ENCODE measurements at places on chromosomes 6 and 20.

DNA sequence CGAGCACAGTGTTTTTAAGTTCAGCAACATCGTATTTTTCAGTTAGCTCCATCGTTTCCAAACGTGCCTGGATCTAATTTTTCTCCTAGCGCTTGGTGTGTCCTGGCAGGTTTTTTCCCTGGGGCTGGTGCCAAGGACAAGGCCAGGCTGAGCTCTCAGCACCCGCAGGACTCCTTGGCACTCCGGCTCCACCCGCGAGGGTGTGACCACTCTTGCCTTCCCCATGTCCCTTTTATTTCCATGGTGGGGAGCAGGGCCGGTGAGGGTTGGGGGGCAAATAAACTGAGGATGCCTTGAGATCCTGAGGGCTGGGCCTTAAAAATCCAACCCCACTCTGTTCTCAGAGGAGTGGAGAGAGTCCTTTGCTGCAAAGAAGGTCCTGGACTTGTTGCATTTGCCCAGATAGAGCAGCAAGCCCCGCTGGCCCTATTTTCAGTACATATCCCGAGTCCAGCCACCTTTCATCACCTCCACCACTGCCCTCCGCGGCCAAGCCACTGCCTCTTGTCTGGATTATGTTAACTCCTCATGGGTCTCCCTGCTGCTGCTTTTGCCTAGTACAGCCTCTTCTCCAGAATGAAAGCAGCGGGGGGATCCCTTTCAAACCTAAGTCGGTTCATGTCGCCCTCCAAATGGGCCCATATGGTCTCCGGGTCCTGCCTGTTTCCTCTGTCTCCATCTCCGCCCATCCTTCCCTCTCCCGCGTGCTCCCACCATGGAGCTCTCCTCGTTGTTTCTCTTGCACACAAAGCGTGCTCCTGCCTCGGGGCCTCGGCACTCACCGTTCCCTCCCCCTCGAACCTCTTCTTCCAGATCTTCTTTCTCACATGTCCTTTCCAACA is 4.5 kb upstream of the RAB44 start:
- DNase-seq, result peak; percentile 71

DNA sequence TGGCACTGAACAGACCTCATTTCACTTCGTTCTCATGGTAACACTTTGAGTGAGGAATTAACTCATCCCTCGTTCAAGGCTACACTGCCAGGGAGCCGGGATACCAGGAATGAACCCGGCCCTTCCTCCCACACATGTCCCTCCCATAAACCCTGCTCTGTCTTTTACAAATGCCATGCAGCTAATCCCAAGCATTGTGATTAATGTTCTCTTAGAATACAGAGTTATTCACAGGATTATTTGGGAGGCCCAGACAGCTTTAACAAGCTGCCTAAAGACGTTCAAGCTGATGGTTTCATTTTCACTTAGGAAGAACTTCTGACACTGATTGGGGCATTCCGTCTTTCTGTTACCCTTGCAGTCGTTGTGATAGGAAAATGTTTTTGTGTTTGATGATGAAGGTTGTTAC is 42.5 kb upstream of the CD83 start:
- no peak for DNase-seq

DNA sequence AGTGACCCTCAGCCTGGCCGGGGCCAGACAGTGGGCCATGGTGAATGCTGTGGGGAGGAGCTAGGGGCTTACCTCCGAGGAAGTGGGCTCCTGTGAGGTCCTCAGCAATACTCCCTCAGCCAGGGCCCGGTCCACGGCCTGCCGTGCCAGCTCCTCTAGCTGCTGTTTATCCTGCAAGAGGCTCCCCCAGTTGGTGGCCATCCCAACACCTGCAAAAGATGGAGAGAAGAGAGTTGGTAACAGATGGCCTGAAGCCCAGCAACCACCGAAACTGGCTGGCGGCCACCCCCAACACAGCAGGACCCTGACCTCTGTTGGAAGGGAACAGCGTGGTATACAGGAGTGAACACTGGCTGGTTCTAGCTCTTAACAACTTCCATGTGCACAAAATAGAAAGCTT is 4.0 kb downstream of the GSS start:
- no peak for DNase-seq

- no peak for DNase-seq
Measured at GRCh38 chr6:36326356-36326995, 10.2 kb downstream of the BNIP5 start.

DNA sequence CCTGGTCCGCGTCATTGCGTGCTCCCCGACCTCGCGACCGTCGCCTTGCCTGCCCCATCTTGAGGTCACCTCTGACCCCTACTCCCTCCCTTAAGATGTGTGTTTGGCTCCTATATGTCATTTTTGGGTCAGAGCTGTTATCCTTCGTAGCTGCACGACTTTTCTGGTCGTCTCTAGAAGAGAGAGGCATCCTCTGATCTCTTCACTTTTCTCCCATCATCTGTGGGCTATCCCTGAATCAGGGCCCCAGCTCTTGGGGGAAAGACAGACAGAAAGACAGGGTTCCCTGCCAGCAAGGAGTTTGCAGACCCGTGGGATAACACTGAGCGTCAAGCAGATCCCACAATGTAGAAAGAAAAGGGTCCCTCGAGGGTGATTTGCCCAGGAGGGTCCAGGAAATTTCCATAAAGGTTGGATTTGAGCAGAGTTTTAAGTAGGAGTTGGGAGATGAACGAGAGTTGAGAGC is 555 bp downstream of the FAM120B start:
- no peak for DNase-seq

DNA sequence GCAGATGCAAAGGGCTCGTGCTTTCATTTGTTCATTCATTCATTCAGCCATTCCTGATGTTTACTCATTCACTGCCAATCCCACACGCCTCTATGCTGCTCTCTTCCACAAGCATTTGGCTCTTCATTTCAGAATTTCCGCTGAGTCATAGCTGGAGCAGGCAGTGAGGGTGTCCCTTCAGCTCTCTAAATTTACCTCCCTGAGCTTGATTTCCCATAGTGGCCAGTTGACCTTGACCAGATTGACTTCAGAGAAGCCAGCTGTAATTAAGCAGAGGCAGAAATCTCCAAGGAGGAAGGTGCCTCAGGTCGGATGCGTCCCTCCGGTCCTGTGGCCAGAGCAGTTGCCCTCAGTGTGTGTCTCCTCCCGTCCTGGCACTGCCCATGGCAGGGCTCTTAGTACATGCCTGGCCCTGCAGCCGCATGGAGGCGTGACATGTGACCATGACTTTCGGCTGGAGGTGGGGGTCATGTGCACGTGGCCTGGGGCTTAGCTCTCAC is 267.2 kb upstream of the ECI2 start:
- DNase-seq, result no peak

GRCh38 chr20:62624719-62625453 is 17.4 kb upstream of the SLCO4A1 start:
- no peak for DNase-seq

GRCh38 chr20:62062661-62063314 is 2.9 kb downstream of the TAF4 start:
- no peak for DNase-seq

GRCh38 chr20:23112595-23112994 is 26.5 kb upstream of the CD93 start:
- no peak for DNase-seq

DNA sequence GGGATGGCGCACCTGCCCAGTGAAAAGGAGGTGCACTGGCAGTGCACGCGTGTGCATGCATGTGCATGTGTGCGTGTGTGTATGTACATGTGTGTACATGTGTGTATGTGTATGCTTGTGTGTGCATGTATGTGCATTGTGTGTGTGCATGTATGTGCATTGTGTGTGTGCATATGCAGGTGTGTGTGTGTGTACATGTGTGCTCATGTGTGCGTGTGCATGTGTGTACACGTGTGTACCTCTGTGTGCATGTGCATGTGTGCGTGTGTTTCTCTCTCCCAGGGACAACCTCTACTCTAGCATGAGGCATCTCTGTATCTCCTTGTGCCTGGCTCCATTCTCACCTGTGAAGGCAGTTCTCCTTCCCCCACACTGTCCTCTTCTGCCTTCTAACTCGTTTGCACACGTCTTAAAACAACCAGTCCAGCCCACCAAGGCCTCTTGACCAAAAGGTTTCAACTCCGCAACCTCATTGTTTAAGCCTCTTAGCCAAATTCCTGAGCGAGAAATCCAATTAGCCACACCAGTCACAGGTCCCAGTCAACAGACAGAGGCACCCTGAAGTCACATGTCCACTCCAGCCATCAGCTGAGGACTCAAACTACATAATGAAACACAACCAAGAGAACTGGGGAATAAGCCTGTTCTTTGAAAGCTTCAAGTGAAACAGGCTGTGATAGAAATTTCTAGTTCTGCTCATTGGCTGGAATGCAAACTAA is 103.5 kb upstream of the PTPRT start:
- DNase-seq, result no peak

DNA sequence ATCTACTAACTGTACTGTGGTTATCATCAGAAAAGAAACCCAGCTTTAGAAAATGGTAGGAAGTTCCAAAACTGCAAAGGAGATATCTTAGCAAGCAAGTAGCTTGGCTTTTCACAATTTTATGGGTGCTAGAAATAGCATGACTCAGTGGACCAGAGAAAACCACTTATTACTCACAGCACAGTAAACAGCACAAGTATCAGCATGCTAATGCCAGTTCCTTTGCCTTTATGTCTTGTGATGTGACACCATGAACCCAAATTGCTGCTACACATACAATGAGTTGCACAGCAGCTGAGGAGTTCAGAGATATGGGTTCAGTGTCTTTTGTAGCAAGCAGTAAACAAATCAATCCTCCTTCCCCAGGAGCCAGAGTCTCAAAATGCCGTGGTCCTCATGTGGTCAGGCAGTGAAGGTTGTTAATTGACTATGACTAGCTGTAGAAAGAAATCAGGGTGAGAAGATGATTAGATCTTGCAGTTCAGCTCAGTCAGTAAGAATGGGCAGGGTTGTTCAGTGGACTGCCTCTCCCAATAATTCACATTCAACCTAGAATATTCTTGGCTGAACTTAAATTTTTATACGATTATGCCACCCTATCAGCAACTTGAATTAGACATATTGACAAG is 73.3 kb downstream of the OPRM1 start:
- no peak for DNase-seq

DNA sequence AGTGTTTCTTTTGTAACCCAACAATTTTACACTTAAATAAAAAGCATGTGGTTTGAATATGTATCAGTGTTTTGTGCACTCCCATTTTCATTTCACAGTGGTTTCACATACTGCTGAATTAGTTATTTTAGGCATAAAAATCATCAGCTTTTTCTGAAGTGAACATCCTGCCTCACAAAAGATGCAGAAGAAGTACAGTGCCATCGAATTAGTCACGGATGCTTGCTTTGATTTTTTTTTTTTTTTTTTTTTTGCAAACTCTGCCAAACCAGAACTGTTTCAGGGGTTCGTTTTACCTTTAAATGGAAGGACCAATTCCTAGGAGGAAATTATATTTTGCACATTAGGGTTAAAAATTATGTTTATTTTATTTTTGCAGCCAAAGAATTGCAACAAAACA is 158.6 kb downstream of the RPS12 start:
- no peak for DNase-seq

DNA sequence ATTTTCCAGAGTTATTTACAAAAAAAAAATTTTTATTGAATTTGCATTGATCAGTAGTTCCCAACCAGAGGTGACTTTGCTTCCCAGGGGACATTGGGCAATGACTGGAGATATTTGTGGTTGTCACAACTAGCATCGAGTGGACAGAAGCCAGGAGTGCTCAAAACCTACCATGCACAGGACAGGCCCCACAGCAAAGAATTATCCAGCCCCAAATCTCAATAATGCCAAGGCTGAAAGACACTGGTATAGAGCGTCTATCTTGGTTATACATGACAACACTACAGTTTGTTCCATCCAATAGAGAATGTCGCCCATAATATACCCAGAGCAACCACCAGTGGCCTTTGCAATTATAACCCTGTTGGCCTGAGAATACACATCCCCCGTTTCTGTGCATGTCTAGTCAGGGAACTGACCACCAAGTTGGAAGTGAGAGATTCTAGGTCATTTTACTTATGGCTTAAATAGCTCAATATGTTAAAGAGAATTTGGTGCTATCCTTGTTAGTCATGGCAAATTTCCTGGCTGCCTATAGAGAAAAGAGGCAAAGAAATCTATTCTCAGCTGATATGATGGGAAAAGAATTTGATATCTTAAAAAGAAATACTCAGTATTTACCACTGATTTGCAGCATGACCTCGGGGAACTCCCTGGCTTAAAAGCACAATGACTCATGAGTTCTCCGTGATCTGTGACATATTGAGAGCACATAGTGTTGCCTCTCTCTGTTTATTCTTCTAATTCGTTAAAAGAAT is 76.0 kb upstream of the ADTRP start:
- no peak for DNase-seq

DNA sequence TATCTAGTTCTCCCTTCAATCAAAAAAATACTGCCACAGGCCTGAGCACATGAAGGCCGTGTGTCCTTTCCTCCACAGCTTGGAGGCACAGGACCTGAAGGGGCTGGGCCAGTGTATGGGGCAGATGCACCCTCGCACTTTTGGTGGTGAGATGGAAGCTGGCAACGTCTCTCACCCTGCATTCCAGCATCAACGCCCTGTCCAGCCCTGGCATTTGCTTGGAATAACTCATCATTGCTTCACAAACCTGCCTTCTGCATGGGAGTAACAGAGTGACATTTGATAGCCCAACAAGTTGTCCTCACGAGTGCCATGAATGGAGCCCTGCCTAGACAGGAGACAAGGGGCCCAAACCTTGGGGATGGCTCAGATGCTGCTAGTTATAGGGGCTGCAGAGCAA is 257.9 kb downstream of the SMOC2 start:
- DNase-seq, result no peak

- no peak for DNase-seq
Measured at GRCh38 chr20:48766961-48767960, 60.5 kb downstream of the PREX1 start.

DNA sequence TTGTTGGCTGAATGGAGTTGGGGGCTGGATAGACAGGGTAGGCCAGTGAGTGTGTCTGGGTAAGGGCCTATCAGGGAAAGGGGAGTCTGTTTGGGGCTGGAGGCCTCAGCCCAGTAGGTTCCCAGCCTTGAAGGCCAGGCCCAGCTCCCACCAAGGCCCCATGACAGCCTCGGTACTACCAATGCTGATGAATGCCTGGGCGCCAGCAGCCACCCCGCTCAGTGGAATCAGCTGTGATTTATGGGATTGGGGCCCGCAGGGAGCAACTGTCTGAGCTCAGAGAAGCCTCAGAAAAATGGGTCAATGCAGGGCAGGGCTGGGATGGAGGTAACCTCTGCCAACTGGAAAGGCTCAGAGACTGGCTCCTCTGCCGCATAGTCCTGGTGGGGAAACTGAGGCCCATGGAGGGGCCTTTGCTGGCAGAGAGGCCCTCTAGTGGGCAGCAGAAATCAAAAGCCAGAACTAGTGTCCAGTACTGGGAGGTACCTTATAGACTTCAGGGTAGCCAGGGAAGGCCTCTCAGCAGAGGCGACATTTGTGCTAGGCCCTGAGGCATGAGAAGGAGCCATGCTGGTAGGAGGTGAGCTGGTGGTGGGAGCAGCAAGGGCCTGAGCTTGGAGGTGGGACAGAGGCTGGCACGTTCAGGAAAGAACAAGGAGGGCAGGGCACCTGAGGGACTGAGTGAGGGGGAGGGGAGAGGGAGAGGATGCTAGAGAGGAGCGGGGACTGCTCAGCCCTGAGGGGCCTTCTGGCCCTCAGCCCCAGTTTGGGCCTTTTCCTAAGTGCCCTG is 36.4 kb downstream of the DLGAP4 start:
- no peak for DNase-seq

All from sigmoid colon (tissue), 7 donors.